Smooth muscle cell of the pulmonary artery (primary cell): ENCODE measurements at places on chromosomes 4 and X. TPM values are rescaled to one million over a fixed set of nuclear protein-coding genes. Genes with fewer than 3 reads are reported as not detected.

Gene ELOVL6
- 14.2 and 14.5 TPM in 2 replicates for total RNA-seq

Gene SFRP2
- 0.13 TPM in 2 replicates for total RNA-seq

Gene RBM46
- under 0.01 TPM in 1 of 2 replicates, not detected in the other for total RNA-seq

Gene HMGN5
- 0.50 and 0.91 TPM in 2 replicates for total RNA-seq

Gene PTTG2
- 0.26 TPM in 1 of 2 replicates, not detected in the other for total RNA-seq

Gene CCDC120
- total RNA-seq, result 0.98 and 1.3 TPM in 2 replicates

Gene ATP8A1
- 4.4 and 4.6 TPM in 2 replicates for total RNA-seq

Gene AMBN
- not detected in 2 replicates for total RNA-seq

Gene NKX3-2
- 0.13 TPM in 1 of 2 replicates, not detected in the other for total RNA-seq

Gene ANOS1
- 4.1 and 18.8 TPM in 2 replicates for total RNA-seq

Gene TKTL2
- total RNA-seq, result not detected in 2 replicates

Gene STAP1
- not detected in 2 replicates for total RNA-seq

Gene OTC
- not detected in 2 replicates for total RNA-seq

Gene FGFR3
- total RNA-seq, result 0.20 and 0.59 TPM in 2 replicates

Gene IL1RAPL1
- 0.69 and 0.78 TPM in 2 replicates for total RNA-seq

Gene FAM47A
- not detected in 2 replicates for total RNA-seq

Gene STOX2
- 1.1 and 1.2 TPM in 2 replicates for total RNA-seq

Gene PDLIM3
- total RNA-seq, result 62.4 and 86.4 TPM in 2 replicates

Gene SHROOM3
- 12.6 and 13.7 TPM in 2 replicates for total RNA-seq

Gene MPC1L
- not detected in 2 replicates for total RNA-seq

Gene PAGE4
- total RNA-seq, result not detected in 2 replicates
